Left lung (tissue), 14 donors: ENCODE measurements at places on chromosomes 16 and 17.

DNA sequence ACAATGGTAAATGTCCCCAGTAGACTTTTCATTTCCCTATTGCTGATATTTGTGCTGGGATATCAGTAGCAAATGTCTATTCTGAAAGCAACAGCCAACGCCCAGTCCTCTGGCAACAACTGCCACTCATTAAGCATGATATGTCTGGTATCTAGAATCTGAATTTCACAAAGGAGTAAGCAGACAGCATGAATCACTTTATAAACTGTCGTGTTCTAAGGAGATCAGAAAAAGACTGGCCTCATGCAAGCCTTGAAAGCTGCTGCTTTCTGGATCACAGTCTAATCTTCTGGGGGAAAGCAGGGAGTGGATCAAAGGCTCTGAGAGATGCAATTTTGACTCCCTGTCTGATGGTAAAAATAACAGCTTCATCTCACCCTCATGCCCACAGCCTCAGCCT is 153.1 kb upstream of the NOG start:
- no peak for DNase-seq

GRCh38 chr17:65268832-65269231 is 131.7 kb downstream of the RGS9 start:
- DNase-seq = no peak

GRCh38 chr17:81365601-81366585 is 29.4 kb upstream of the BAHCC1 start:
- peak; percentile 75 for DNase-seq

DNA sequence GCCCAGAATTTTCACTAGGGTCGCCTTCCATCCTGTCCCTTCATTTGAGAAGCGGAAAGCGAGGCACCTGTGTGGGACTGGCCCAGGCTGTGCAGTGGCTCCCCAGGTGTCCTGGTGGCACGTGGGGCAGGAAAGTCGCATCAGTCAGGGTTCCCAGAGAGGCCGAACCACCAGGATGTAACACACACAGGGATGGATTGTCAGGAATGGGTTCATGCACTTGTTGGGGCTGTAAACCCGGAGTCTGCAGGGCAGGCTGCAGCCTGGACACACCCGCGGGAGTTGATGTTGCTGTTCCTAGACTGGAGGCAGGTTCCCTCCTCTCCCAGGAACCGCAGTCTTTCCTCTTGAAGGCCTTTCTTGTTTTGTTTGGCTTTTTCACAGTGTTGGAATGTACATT is 30.7 kb upstream of the RPTOR start:
- no peak for DNase-seq

- no peak for DNase-seq
Observed at GRCh38 chr16:67234180-67234597, 7.3 kb downstream of the TMEM208 start.
